ENCODE measurements at places on chromosomes 12 and 14. TPM values are rescaled to one million over a fixed set of nuclear protein-coding genes. Genes with fewer than 3 reads are reported as not detected.

DNA sequence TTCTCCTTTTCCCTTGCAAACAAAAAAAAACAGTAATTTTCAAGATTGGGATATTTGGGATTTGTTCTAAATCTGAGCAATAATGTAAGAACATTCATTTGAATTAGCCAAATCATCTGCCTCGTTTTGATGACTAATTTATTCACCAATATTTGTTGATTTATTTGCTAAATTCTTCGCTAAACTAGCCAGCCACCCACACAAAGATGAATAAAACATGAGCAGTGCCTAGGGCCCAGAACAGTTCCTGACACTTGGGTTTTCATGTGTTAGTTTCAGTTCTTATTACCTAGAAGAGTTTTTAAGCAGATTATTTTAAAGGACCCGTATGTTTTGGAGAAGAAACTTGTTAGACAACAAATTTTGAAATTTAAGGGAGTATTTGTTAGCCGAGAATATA is 1.4 kb downstream of the ETNK1 start:
- no peak for DNase-seq

DNA sequence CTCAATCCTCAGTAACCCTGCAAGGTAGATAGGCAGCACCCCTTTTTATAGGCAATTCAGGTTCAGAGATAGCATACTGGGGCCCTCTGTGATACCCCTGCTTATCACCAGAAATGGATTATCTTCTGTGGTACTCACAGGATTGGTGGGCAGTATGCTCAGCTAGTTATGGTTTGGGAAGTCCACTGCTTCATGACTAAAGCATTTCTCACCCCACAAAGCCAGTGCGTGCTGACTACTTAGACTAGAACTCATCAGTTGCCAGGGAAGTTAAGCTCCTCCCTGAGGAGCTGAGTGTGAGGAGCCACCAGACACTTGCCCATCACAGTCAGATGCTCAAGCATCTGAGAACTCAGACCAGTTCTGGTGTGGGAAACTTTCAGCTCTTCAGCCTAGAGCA is 76.3 kb downstream of the SCAF11 start:
- peak; percentile 24 for DNase-seq

DNA sequence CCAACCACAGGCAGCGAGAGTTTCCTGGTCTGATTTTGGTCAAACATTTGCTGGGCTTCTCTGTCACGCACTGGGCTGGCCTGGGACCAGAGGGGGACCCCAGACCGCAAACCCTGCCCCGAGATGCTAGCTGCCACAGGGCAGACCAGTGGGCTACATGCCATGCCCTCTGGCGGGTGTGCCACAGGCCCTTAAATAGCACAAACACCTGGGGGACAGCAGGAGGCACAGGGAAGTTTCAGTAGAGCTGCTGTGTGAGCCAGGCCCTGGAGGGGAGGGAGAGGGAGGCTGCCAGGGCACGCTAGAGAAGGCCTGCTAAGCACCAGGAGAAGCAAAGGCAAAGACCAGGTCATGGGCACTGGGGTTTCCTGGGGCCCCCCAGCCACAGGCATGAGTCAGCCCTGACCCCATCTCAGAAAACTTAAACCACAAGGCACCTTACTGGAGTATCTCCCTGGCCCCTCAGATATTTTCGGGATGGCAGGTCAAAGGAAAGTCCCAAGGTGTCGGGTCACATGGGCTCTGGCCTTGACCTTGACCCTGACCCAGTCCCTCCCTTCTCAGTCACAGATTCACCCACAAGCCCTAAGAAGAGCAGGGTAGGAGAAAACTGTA is 29.2 kb downstream of the ITPK1 start:
- no peak for DNase-seq

The CPNE6 gene
- 0.07 TPM for total RNA-seq

GRCh38 chr14:57060276-57060955 is 208.3 kb downstream of the EXOC5 start:
- peak; percentile 38 for DNase-seq

The OTX2 gene
- total RNA-seq, result not detected

- DNase-seq, result no peak
These were observed 290.5 kb upstream of the FBXO33 start for GRCh38 chr14:39722547-39723273.

The POMT2 gene
- 9.4 TPM for total RNA-seq

The RTL1 gene
- not detected for total RNA-seq

GRCh38 chr14:21023817-21024584 is 860 bp downstream of the NDRG2 start:
- no peak for DNase-seq

DNA sequence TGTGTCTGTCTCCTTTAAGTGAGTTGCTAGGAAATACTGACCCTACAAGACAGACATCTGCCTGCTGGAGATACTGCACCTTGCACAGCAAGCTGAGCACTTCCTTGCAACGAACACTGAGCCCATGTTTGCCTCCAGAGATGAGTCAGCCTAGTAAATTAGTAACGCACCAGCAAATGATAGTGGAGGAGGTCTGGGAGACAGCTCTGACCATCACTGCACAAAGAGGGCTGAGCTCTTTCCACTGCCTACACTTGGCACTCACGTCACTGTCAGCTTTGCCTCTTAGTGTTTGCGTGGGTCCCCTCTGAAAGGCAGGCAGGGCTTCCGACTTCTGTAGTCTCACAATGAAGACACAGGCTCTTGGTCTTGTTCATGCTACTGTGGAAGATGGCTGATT is 109.0 kb downstream of the APAF1 start:
- peak; percentile 68 for DNase-seq

- no peak for DNase-seq
These were observed 768.8 kb upstream of the NOVA1 start for GRCh38 chr14:27366596-27366995.

The CISTR gene
- total RNA-seq, result not detected

DNA sequence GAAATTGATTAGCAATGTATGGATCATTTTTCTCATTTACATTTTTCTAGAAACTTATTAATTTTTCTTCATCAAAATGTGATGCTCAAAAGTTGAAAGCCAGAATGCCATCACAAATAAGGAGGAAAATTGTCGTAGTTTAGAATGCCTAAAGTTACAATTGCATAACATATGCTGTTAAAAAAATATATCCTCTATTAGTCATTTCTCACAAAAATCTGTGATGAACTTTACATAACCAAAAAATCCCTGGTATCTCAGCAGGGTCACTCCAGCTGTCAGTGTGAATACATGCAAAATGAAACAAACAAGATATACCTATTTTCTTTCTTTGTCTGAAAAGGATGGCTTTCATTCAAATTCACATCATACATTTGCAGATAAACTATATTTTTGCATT is 358.9 kb downstream of the PAWR start:
- no peak for DNase-seq

- DNase-seq, result no peak
These were observed 320.5 kb downstream of the PRKD1 start for GRCh38 chr14:29607169-29607568.

GRCh38 chr12:23421556-23421955 is 527.9 kb downstream of the SOX5 start:
- DNase-seq, result no peak

- no peak for DNase-seq
These were observed 194.9 kb downstream of the ADAMTS20 start for GRCh38 chr12:43357141-43357540.

DNA sequence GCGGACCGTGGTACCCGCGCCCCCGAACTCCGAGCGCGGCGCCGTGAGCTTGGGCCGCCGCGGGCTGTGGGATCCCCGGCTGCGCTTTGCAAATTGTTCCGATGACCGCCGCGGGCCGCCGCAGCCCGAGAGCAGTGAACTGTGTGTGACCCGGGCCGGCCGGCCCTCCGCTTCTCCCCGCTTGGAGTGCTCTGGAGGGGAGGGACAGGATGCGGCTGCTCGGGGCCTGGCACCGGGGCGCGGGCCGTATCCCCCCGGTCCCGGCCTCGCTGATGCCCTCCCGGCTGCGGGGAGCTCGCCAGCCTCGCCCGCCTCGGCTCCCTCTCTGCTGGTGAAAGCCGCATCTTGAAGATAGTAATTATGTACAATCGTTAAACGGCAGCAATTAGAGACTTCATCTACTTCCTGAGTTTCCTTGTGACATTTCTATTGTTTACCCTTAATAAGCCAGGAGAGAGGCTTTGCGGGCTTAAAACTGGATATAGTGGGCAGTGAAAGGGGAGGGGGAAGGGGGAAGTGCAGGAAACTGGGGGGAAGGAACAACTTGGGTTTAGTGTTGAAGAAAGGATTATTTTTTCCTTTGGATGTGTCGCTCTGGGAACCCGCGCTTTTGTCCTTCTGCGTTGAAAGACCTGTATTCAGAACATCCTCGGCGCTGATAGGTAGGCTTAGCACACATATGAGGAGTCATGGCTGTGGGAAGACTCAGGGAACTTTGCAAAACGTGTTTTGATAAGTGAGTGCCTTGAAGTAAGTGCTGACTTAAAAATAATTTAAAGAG is 1.2 kb downstream of the PELI2 start:
- peak; percentile 42 for DNase-seq

The NXPH4 gene
- total RNA-seq, result 0.54 TPM

DNA sequence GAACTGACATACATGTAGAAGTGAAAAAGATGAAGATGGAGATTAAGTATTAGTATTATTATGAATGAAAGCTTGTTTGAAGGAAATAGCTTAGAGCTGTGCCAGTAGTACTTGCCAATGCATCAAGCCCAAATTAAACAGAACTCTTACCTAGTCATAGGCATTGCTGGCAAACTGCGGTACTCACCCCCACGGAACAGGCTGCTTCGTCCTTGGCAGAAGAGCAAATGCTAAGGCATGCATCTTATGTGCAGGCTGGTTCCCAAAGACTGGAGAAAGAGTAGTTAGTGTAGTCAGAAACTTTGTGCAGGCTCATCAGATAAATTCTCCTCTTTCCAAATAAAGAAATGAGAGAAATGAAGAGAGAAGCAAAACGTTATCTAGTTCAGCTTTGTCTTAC is 134.8 kb downstream of the CCDC59 start:
- DNase-seq, result no peak

- no peak for DNase-seq
These were observed 24.1 kb downstream of the PLEKHG7 start for GRCh38 chr12:92726850-92727249.

DNA sequence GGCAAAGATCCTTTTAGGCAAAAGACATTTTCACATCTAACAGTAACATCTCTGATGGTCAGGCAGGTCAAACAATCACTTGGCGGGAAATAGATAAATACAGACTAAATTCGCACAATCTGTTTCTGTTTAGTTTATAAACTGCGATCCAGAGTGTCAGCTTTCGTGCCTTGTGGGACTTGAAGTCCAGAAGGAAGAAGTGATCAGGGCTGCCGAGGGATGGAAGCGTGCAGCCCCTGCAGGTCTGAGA is 245 bp upstream of the BRMS1L start:
- no peak for DNase-seq

- no peak for DNase-seq
These were observed 430.5 kb upstream of the SOX5 start for GRCh38 chr12:24379861-24380521.
